ENCODE measurements at places on chromosomes 12 and 14.

DNA sequence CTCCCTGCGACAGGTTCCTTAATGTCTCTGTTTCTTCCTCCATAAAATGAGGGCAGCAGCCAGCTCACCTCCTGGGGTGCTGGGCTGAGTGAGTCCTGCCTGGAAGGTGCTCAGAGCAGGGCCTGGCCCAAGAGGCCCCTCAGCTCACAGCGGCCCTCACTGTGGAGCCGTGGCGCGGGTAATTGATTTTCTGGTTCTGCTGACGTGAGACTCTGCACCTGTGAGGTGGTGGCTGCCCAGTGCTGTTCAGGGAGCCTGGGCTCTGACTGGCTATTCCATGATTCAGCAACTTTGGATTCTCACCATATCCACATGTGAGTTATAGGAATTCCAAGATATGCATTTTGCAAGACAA lies 266.6 kb downstream of the ADGRD1 start:
- DNase-seq: no peak

DNA sequence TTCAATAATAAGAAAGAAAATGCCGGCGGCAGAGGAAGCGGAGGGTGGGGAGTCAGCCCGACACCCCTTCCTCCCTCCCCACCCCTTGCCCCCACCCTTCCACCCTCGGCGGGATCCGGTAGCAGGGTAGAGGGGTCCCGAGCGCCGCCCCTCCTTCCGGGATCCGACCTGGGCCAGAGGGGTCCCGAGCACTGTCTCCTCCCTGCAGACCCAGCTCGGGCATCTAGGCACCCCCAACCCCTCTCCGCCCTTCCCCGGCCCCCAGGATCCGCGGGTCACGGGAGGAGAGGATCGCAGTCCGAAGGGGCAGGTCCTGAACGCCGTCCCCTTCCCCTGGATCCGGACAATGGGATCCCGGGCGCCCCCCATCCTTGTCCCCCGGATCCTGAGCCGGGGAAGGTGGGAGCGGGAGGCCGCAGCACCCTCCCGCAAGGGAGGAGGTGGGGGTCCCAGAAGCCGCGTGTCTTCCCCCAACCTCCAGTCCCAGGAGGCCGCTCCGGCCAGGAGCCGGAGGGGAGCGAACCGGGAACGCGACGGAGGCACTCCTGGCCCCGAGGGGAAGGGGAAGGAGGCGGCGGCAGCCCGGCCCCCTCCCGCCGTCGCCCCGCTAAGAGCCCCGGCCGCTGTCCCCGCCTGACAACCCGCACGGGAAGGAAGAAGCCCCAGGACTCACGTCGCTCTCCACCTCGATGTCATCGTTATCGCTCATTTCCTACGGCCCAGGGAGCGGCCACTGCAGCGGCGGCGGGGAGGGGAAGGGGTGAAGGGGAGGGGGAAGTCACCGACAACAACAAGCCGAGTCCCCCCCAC lies 481 bp downstream of the MAX start:
- peak; percentile 39 for DNase-seq

- no peak for DNase-seq
Observed at GRCh38 chr12:26370098-26370497, 174.7 kb downstream of the SSPN start.

GRCh38 chr14:68808696-68809480 lies 16.0 kb upstream of the ZFP36L1 start:
- DNase-seq: no peak

DNA sequence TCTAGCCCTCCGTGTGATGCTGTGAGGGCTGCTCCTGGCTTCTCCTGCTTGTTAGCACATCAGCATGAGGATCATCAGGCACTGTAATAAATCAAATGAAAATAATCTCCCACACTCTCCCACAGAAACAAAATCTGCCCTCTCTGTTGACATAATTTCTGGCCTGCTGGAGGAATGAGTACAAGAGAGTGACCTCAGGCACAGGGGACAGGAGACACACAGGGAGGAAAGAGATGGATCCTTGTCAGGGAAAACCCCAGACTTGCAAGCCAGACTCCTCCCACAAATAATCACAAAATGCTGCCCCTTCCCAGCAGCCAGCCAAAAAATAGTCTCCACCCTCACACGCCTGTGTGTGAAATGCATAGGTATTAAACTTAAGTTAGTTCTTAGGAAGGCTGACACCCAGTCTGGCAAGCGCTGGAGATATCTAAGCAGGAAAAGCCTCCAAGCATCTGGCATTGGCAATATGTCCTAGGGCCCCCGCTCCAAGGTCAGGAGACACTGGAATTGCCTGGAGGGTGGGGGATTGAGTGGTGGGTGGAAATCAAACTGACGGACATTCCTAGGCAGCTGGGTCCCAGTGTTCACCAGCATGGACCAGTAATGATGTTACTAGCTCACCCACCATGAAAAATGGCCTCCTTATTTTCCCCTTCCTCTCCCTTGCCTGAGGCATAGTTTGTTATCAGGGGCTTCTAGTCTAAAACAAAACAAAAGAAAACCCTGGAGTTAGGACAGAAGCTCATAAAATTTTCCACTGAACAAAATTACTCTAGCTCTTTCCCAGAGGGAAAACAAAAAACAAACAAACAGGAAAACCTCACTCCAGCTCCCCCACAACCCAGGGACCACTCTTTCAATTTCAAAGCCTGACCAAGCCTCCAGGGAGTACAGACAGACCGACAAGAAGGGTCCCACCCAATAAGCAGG lies 22.0 kb downstream of the SMUG1 start:
- no peak for DNase-seq
